Psoas muscle (tissue), 8 donors: ENCODE measurements at places on chromosomes 2 and 18. TPM values are rescaled to one million over a fixed set of nuclear protein-coding genes. Genes with fewer than 3 reads are reported as not detected.

GRCh38 chr2:221402072-221402471 is 170.0 kb downstream of the EPHA4 start:
- no peak for DNase-seq

- DNase-seq = no peak
Measured at GRCh38 chr2:54092940-54093339, 22.5 kb upstream of the ACYP2 start.

- DNase-seq = no peak
Measured at GRCh38 chr2:18362696-18363095, 197.8 kb downstream of the RDH14 start.

Gene MMADHC
- polyA plus RNA-seq = 126 TPM

Gene CLEC4F
- polyA plus RNA-seq = 0.04 TPM

Gene GPD2
- 8.6 TPM for polyA plus RNA-seq

Gene C2orf78
- polyA plus RNA-seq = not detected

DNA sequence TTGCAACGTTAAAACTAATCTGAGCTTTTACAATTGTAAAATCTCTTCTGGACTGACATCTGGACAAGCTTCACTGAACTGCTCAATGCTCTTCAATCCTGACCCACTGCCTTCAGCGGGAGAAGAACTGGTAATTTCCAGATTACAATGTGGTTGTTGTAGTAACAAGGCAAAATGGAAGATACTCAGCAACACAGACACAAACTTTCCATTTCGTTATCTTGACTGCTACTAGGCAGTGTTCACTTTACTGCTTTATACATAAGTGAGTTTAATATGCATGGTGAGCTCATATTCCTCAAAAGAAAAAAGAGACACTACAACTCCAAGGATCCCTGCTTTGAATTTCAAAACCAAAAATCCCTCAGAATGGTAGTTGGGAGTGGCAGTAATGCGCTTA is 51.9 kb downstream of the GRB14 start:
- no peak for DNase-seq

Gene COLEC11
- polyA plus RNA-seq = 0.35 TPM

GRCh38 chr2:39486071-39486470 is 49.0 kb upstream of the MAP4K3 start:
- DNase-seq = no peak

- no peak for DNase-seq
Measured at GRCh38 chr18:21257386-21257785, 15.4 kb downstream of the GREB1L start.

DNA sequence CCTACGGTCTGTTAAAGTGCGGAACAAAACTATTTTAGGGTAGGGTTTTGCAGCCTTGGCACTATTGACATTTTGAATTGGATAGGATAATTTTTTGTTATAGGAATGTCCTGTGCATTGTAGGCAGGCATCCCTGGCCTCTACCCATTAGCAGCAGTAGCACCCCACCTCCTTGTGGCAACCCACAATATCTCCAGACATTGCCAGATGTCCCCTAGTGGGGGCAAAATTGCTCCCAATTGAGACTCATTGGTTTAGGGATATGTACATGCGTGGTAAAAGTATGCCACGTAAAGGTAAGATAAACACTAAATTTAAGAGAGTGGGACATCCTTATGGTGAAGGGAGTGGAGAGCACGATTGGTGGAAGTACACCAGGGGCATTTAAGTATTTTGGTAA is 4.6 kb downstream of the MIB1 start:
- no peak for DNase-seq

- no peak for DNase-seq
Measured at GRCh38 chr2:127410871-127411652, 7.2 kb upstream of the PROC start.

Gene SPP2
- polyA plus RNA-seq = not detected

DNA sequence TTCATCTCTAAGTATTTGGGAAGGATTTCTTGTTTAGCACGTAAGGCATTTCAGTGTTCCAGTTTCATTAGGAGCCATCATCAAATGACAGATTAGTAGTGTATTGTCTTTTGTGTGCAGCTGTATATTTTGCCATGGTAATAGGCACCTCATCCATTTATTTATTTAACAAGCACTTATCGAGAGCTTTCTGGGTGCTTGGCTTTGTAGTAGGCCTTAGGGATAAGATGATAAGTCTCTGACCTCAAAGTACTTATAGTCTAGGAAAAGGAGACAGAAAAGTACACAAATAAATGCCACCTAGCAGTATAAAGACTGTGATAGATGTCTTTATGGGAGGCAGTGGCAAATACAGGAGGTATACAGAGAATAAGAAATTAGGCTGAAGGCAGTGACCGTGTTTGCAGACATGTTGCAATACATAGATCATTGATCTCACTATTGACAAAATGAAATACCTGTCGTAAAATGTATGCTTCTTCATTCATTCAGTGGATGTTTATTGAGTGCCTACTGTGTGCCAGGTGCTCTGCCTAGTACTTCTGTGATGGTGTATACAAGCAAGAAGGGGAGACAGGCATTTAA is 265.9 kb downstream of the SETBP1 start:
- no peak for DNase-seq

GRCh38 chr18:48820483-48821250 is 130.1 kb downstream of the SMAD7 start:
- DNase-seq = peak; percentile 40

GRCh38 chr2:359047-359446 is 71.2 kb upstream of the ALKAL2 start:
- DNase-seq = no peak

DNA sequence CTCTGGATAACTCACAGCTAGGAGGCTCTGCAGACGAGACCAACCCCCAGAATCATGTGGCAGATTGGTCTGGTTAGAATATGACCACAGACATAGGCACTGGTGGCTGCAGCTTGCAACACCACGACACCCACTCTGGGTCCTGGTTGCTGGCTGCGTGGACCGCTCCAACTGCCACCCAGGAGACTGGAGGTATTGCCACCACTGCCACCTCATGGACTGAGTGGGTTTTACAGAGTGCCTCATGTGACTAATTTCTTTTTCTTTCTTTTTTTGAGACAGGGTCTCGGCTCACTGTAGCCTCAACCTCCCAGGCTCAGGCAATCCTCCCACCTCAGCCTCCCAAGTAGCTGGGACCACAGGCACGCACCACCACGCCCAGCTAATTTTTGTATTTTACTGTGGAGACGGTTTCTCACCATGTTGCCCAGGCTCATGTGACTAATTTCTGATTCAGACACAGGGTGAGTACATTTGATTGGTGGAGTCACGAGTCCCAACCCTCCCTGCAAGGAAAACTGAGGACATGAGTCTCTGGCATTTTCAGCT is 29.9 kb upstream of the NT5DC4 start:
- peak; percentile 73 for DNase-seq

Gene TMEM247
- not detected for polyA plus RNA-seq

GRCh38 chr2:137963535-137964065 is 673 bp upstream of the HNMT start:
- no peak for DNase-seq

Gene ACOXL
- polyA plus RNA-seq = 0.01 TPM

- DNase-seq = no peak
Measured at GRCh38 chr18:6156446-6156845, 258.3 kb downstream of the L3MBTL4 start.

DNA sequence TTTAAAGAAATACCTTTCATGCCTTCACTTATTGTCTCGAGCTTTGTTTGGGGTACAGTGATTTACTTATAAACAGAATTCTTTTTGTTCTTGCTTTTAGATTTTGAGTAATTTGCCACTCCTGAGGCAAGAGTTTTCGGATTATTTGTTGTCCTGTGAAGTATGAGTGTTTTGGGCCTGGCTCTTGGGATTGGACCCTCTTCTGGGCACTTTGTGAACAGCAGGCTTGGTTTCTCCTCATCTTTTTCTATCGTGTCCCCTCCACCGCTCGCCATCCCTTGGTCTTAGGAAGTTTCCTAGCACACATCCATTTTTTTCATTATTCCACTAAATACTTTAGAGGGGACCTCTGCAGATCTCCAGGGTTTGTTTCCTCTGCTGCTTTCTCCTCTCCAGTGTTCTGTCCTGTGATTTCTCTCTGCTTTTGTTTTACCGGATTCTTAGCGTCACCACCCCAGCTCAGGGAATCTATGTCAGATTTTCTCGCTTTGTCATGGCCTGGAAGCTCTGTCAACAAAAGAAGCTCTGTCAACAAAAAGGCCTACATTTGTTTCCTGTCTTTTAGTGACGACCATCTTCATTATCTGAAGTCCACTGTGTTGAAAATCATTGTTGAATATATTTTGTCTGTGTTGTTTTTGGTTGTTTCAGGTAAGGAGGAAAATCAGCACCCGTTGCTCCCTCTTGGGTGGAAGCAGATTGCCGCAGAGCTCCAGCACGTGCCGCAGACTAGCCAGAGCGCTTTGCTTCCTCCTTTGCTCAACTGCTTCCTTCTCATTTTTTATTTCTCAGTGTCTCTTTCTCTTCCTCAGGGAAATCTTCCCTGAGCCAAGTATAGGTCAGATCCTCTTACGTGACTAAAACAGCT is 27.8 kb downstream of the ANKRD62 start:
- DNase-seq = no peak

- DNase-seq = no peak
Measured at GRCh38 chr2:190075623-190076022, 13.1 kb upstream of the MSTN start.

- no peak for DNase-seq
Measured at GRCh38 chr2:64349131-64349530, 104.8 kb upstream of the LGALSL start.

Gene SERPINB11
- polyA plus RNA-seq = not detected

GRCh38 chr2:36700311-36700710 is 3.8 kb downstream of the VIT start:
- no peak for DNase-seq

Gene SATB2
- polyA plus RNA-seq = 0.46 TPM

GRCh38 chr2:39265315-39265714 is 21.5 kb upstream of the CDKL4 start:
- DNase-seq = no peak

- peak; percentile 48 for DNase-seq
Measured at GRCh38 chr18:58362027-58362575, 266.8 kb downstream of the ALPK2 start.

- no peak for DNase-seq
Measured at GRCh38 chr18:74914052-74914591, 294.8 kb downstream of the PTGR3 start.

GRCh38 chr2:76270096-76270710 is 559.5 kb upstream of the GCFC2 start:
- DNase-seq = no peak

Gene CNGA3
- polyA plus RNA-seq = not detected
